ENCODE measurements at places on chromosomes 12 and 14.
A peak's percentile ranks its signal among the peaks of the same experiment; 100 is the strongest.

GRCh38 chr14:24075485-24076301 lies 4.3 kb downstream of the CPNE6 start:
- DNase-seq = no peak

DNA sequence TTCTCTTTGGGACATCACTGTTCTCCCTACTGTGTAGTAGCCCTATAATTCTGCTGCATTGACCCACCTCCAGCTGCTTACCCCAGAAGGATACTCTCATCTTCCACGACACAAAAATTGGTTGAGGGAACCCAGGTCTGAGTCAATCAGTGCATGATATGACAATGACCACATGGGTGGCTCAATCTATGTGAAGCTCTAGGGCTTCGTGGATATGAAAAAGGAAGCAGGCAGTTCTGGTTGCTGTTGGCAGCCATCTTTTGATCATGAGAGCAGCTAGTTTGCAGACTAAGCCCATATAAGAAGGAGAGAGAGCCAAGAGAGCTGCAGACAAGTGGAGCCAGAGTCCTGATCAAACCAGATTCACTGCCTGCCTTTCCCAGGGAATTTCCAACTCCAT lies 57.9 kb downstream of the AVPR1A start:
- no peak for DNase-seq

GRCh38 chr12:130859161-130859560 lies 12.7 kb upstream of the RAN start:
- DNase-seq = no peak

DNA sequence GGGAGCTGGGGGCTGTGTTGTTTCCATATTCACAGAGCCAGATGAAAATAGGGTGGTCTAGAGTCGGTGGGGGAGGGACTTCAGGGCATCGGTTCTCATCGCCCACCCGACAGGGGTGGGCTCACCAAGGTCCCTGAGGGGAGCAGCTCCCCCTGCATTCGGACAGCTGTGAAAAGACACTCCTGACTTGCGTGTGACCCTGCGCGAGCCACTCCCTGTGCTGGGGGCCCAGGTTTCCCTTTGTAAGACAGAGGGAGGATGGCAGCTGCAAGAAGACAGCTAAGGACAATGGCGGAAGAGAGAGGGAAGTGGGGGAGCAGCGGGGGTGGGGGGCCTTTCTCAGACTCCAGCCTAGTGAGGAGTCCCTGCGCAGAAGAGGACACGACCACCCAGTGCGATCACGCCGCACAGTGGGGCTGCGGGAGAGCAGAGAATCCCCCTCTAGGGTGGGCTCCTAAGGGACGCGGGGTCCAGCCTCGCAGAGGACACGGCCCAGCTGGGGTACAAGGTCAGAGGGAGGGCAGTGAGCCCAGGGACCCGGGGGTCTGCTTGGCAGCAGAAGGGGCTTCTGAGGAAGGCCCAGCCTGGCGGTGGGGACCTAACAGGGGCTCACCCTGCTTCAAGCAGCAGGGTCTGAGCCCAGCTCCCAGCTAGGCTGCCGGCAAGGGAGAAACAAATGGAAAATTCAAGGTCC lies 326.9 kb upstream of the DIO3 start:
- no peak for DNase-seq

- DNase-seq = no peak
Observed at GRCh38 chr14:92105073-92105892, 1.1 kb downstream of the ATXN3 start.

DNA sequence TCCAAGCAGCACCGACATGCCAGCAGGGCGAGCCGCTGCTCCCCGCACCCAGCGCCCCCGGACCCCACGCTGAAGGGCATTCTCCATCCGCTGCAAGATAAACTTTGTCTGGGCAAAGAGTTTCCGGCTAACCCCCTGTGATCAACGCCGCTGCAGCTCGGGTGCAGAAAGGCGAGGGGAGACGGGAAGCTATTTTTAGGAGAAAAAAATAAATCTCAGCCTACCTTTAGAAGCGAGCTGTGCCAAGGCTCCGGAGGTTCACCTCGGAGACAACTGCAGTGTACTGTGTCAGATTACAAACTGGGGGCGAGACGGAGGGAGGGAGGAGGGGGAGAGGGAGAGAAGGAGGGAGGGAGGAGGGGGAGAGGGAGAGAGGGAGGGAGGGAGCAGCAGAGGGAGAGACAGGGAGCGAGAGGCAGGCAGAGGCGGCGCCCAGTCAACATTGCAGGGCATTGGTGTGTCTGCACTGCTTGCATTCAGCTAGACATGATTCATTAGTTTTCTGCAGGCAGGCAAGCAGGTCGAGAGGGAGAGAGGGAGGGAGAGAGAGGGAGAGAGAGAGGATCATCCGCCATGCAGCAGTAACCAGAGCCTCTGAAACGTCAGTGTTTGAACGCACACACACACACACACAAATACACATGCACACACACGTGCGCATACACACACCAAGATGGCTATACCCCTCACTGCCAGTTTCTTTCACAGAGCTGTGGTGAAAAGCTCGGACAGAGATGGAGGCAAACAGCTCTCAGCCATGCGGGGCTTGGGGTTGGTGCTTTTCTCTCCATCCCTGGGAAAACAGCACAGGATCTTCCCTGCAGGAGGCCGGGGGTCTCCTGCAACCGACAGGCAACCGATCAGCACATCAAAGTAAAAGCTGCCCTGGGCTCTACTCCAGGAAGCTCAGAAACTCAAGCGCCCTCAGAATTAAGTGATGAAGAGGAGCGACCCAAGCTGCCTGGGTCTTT lies at the start of gene RIMBP2:
TSS of gene RIMBP2 (minus strand) at position 302 of the 971 bp plus-strand sequence. CDS start 237,286 bp downstream, outside the sequence.
- DNase-seq = peak; percentile 68

DNA sequence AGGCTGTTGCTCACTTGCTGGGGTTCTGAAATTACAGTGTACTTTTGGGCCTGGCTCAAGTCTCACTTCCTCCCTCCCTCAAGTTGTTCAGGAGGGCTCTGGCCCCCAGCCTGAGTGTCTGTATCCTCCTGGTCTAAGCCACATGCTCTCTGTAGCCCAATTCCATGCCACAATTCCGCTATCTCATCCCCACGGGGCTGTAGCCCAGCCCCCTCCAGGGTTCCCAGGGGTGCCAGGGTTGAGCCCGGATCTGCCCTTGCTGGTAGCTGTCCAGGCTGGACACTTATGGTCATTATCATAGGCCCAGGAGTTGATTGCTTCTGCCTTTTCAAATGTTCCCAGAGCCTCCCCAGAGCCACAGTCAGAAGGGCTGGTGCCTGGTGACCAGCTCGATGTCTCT lies 65.3 kb downstream of the PRIMA1 start:
- DNase-seq = no peak

DNA sequence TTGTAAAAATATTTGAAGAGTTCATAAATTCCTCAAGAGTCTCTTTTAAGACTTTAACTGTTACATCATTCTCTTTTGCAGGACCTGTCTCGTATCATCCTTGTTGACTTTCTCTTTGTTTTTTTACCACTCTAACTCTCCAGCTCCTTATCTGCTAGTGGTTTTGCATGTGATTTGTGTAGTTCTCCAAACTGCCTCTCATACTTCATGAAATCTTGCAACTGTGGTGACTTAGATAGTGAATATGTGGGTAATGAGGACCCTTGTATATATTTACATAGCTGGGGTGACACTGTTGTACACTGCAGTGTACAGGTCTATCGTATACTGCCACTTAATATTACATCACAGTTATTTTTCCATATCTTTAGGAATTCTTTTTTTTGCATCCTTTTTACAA lies 40.2 kb upstream of the EMP1 start:
- DNase-seq = no peak

- no peak for DNase-seq
Observed at GRCh38 chr12:95615749-95616148, 64.5 kb upstream of the USP44 start.

GRCh38 chr12:77003246-77003645 lies 62.1 kb downstream of the E2F7 start:
- DNase-seq = no peak

GRCh38 chr12:132282031-132282949 lies 47.1 kb downstream of the GALNT9 start:
- no peak for DNase-seq

GRCh38 chr12:69118516-69118915 lies 120.9 kb upstream of the CPSF6 start:
- no peak for DNase-seq

DNA sequence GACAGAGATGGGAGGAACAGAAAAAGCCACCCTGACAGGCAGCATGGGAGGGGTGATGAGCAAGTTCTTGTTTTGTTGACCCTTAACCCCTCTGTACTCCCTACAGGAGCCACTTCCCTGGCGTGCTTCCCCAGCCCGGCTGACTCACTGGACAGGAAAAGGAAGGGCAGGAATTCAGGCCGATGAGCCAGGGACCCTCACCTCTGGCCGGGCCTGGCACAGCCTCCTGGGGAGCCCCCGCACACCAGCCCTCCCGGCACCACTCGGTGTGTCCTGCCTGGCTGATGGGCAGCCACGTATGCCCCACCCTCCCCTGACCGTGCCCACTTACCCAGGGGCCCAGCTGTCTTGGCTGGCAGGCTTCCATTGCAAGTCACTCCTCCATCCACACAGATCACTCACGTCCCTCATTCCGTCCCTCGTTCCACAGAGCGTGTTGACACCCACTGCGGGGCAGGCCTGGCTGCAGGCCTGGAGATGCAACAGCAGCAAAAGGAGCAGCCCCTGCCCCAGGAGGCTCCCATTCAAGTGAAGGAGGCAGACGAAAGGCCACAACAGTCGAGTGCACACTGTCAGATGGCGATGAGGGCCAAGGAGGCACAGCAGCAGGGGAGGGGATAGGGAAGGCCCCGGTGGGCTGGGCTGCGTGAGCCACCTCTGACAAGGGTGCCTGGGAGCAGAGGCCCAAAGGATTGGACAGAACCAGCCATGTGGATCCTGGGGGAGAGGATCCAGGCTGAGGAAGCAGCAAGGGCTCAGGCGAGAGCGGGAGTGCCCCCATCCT lies 19.7 kb upstream of the CD9 start:
- no peak for DNase-seq

Data from neuronal stem cell (in vitro differentiated cells).